ENCODE measurements at places on chromosomes 7 and 10.

DNA sequence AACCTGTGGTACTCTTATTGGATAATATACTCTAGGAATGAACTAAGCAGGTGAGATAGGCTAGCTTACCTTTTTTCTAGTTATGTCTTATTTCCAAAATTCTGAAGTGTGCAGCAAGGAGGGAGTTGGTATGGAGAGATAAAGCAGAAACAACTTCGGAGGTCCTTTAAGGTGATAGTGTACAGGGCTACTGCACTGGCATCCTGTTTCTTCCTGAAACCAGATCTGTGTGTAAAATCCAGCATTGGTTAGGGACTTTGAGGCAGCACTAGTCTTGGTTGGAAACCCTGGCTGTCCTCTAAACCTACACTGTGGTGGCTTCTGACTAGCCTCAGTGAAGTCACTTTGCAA lies 66.9 kb upstream of the STRIP2 start:
- no peak for DNase-seq

DNA sequence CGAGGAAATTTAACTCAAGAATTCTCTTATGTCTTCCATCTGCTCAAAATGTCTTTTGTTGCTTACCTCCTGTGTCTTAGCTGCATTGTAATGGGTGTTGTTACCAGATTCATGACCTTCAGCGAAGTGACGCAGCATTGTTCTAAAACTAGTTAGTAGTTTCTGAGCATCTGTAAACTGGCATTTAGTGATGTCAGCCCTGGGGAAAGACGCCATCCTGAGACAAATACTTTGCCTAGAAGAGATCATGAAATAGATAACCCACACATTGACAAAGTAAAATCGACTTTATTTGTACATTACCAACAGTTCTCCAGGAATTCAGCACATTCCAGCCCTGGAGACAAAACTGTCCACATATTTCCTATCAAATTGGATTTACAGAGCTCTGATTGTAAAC lies 87.8 kb downstream of the GPAM start:
- no peak for DNase-seq

DNA sequence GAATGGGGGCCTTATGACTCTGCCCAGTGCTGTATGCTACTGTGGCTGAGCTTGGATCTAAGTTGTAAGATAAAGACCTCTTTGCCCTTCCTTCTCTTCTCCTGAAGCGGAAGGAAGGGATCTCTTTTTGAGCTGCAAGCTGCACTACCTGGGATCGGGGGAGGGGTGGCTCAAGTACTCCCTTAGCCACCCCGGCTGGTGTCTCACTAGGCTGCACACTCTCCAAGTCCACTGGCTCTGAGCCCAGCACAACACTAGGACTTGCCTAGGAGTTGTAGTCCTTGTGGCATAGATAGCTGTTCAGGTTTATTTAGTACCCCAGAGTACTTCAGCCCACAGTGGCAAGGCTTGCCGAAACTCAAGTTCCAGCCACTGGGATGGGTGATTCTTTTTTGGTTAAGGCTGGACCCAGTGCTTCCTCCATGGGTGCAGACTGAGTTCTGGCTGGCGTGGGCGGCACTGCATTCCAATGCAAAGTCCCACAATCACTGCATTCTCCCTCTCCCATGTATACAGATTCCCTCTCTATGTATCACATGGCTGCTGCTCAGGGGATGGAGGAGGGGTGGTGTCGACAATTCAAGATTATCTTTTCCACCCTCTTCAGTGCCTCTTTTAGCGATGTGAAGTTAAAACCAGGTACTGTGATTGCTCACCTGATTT lies 76.2 kb upstream of the SLC25A13 start:
- DNase-seq: no peak

- DNase-seq: no peak
Observed at GRCh38 chr7:127731431-127732080, 79.6 kb downstream of the SND1 start.

DNA sequence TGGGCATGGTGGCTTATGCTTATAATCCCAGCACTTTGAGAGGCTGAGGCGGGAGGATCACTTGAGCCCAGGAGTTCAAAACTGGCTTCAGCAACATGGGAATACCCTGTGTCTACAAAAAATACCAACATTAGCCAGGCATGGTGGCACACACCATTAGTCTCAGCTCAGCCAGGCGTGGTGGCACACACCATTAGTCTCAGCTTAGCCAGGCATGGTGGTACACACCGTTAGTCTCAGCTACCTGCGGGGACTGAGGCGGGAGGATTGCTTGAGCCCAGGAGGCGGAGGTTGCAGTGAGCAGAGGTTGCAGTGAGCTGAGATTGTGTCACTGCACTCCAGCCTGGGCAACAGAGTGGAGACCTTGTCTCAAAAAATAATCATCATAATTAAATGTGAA lies 9.0 kb downstream of the LRRC27 start:
- no peak for DNase-seq

All from stimulated activated CD4-positive, alpha-beta T cell treated with anti-CD3 and anti-CD28 coated beads, TNF-alpha, amount 100 ng/mL, for 1 hour (primary cell).